ENCODE measurements at places on chromosomes 3 and 15.

DNA sequence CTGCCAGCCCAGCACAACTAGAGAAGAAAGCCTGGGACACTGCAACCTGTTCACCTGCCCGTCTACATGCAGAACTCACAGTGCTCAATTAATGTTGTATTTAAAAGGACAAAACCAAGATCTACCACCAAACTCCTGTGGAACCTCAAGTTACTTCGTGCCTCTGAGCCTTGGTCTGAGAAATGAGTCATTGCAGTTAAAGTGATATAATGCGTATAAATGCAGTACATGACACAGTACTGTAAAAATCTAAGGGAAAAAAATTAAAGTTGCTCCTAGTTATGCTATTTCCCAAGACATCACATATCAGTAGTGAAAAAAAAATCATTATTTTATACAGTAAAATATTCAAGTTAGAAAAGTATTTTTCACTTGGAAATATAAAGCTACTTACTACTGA, 138.9 kb downstream of the ZIC4 start:
- H3K4me1 ChIP-seq = no peaks in the 10 kb centered on the region
- H3K27me3 ChIP-seq = no peaks in the 10 kb centered on the region
- H3K36me3 ChIP-seq = no peaks in the 10 kb centered on the region
- DNase-seq = no peak

- no peaks in the 10 kb centered on the region for H3K27me3 ChIP-seq
- peak overlapping the region; percentile 3 for H3K27ac ChIP-seq
- no peak overlapping the region for H3K4me3 ChIP-seq
- no peak for DNase-seq
- H3K4me1 ChIP-seq = peaks cover 22% of the 10 kb centered on the region
Measured at GRCh38 chr15:63969652-63970421, 76.4 kb downstream of the DAPK2 start.

- no peaks in the 10 kb centered on the region for H3K27me3 ChIP-seq
- no peak for DNase-seq
- H3K36me3 ChIP-seq = peaks cover 13% of the 10 kb centered on the region
- H3K27ac ChIP-seq = no peak overlapping the region
- no peak overlapping the region for H3K4me3 ChIP-seq
Measured at GRCh38 chr15:84800365-84800806, 16.8 kb upstream of the ALPK3 start.

- no peak overlapping the region for H3K27ac ChIP-seq
- H3K36me3 ChIP-seq = no peaks in the 10 kb centered on the region
- H3K4me3 ChIP-seq = no peak overlapping the region
- H3K27me3 ChIP-seq = no peaks in the 10 kb centered on the region
- no peak for DNase-seq
- H3K4me1 ChIP-seq = peaks cover 83% of the 10 kb centered on the region
Measured at GRCh38 chr15:91862891-91863504, 9.5 kb downstream of the SLCO3A1 start.

DNA sequence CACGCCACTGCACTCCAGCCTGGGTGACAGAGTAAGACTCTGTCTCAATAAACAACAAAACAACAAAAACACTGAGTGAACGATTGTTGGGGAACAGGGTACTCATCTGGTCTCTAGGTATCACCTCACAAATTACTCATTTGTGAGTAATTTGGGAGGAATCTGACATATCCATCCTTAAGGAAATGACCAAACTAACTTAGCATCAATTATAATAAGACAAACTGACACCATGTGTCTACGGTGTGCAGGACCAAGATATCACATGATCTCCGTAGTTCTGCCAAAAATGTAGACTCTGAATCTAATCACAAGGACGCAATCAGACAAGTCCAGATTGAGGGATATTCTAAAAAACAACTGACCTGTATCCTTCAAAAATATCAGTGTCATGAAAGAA, 12.0 kb upstream of the DAPK2 start:
- H3K27me3 ChIP-seq = no peaks in the 10 kb centered on the region
- H3K36me3 ChIP-seq = no peaks in the 10 kb centered on the region
- no peak for DNase-seq
- H3K4me3 ChIP-seq = no peak overlapping the region

GRCh38 chr15:30675126-30675525, 49.2 kb downstream of the ARHGAP11B start:
- H3K36me3 ChIP-seq = peaks cover 29% of the 10 kb centered on the region
- no peak overlapping the region for H3K4me3 ChIP-seq
- no peak for DNase-seq
- no peak overlapping the region for H3K27ac ChIP-seq

- H3K36me3 ChIP-seq = peaks cover 1% of the 10 kb centered on the region
- no peaks in the 10 kb centered on the region for H3K27me3 ChIP-seq
- H3K27ac ChIP-seq = no peak overlapping the region
- no peaks in the 10 kb centered on the region for H3K4me1 ChIP-seq
Measured at GRCh38 chr3:194389269-194389668, 9.8 kb downstream of the GP5 start.

DNA sequence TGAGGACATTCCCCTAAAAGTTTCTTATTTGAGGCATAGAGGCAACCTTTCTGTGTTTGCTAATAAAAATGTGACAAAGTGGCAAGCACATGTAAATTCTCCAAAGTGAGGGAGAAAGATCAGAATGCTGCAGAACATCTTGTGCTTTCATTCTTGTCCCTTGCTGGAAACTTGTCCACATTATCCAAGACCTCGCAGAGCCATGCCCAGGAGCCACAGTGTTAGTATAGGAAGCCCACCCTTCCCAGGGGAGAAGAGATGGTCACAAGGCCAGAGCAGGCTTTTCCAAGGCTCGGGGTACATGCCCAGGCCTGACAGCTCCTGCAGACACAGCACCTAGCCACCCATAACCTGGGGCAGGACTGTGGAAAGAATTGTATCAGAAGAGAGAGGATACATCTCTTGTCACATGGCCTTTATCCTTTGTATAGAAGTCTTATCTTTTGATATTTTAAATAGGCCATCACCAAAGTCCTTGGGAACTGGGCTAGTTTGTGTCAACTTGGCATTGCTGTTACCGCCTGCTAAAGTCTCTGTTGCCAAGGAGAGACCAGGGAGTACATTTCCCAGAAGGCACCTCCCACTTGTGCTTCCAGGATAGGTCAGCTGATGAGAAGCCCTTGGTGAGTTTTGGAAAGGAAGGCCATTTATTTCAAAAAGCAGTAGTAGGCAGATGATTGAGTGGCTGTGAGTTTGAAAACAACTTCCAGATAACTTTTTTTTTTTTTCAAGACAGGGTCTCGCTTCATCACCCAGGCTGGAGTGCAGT, 10.5 kb downstream of the DLEC1 start:
- H3K27ac ChIP-seq = no peak overlapping the region
- no peaks in the 10 kb centered on the region for H3K27me3 ChIP-seq
- no peak for DNase-seq
- peaks cover 1% of the 10 kb centered on the region for H3K4me1 ChIP-seq
- H3K36me3 ChIP-seq = no peaks in the 10 kb centered on the region

GRCh38 chr15:91887321-91887720, 33.8 kb downstream of the SLCO3A1 start:
- peaks cover 10% of the 10 kb centered on the region for H3K4me1 ChIP-seq
- peaks cover 3% of the 10 kb centered on the region for H3K36me3 ChIP-seq
- H3K27ac ChIP-seq = no peak overlapping the region

- no peak overlapping the region for H3K4me3 ChIP-seq
- peaks cover 1% of the 10 kb centered on the region for H3K4me1 ChIP-seq
- no peak overlapping the region for H3K27ac ChIP-seq
- H3K36me3 ChIP-seq = no peaks in the 10 kb centered on the region
Measured at GRCh38 chr3:53218131-53218530, 37.7 kb downstream of the TKT start.

GRCh38 chr3:7188551-7188950, 327.6 kb downstream of the GRM7 start:
- H3K4me3 ChIP-seq = no peak overlapping the region
- no peaks in the 10 kb centered on the region for H3K4me1 ChIP-seq
- H3K36me3 ChIP-seq = no peaks in the 10 kb centered on the region
- DNase-seq = no peak

- no peaks in the 10 kb centered on the region for H3K36me3 ChIP-seq
- no peak for DNase-seq
- no peaks in the 10 kb centered on the region for H3K4me1 ChIP-seq
- H3K27me3 ChIP-seq = no peaks in the 10 kb centered on the region
Measured at GRCh38 chr3:157300981-157301663, 135.5 kb upstream of the PTX3 start.

DNA sequence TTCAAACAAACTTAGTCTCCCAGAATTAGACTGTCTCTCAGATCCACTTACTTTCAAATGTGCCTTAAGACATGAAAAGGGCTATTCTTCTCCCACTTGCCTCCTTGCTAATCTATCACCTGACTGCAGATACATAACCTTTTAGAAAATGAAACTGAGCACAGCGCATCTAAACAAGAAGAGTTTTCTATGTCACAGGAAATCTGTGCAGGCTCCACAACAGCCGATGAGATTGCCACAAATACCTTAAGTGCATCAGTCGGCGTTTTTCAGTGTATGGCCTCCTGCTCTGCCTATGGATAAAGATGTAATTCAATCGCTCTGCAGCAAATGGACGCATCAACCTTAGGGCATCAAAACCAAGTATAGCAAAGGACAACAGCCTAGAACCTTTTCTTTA, 544.2 kb downstream of the FOXP1 start:
- peaks cover 83% of the 10 kb centered on the region for H3K4me1 ChIP-seq
- H3K4me3 ChIP-seq = peak overlapping the region; percentile 45
- H3K27me3 ChIP-seq = no peaks in the 10 kb centered on the region
- H3K36me3 ChIP-seq = peaks cover 53% of the 10 kb centered on the region
- H3K27ac ChIP-seq = peak overlapping the region; percentile 61

- DNase-seq = no peak
- H3K36me3 ChIP-seq = no peaks in the 10 kb centered on the region
- no peaks in the 10 kb centered on the region for H3K4me1 ChIP-seq
- H3K27me3 ChIP-seq = no peaks in the 10 kb centered on the region
Measured at GRCh38 chr3:147680837-147681483, 271.8 kb downstream of the ZIC1 start.

GRCh38 chr3:72974956-72975355, 21.7 kb upstream of the PPP4R2 start:
- H3K4me1 ChIP-seq = peaks cover 10% of the 10 kb centered on the region
- no peak for DNase-seq
- no peaks in the 10 kb centered on the region for H3K27me3 ChIP-seq
- H3K36me3 ChIP-seq = no peaks in the 10 kb centered on the region
- no peak overlapping the region for H3K4me3 ChIP-seq

DNA sequence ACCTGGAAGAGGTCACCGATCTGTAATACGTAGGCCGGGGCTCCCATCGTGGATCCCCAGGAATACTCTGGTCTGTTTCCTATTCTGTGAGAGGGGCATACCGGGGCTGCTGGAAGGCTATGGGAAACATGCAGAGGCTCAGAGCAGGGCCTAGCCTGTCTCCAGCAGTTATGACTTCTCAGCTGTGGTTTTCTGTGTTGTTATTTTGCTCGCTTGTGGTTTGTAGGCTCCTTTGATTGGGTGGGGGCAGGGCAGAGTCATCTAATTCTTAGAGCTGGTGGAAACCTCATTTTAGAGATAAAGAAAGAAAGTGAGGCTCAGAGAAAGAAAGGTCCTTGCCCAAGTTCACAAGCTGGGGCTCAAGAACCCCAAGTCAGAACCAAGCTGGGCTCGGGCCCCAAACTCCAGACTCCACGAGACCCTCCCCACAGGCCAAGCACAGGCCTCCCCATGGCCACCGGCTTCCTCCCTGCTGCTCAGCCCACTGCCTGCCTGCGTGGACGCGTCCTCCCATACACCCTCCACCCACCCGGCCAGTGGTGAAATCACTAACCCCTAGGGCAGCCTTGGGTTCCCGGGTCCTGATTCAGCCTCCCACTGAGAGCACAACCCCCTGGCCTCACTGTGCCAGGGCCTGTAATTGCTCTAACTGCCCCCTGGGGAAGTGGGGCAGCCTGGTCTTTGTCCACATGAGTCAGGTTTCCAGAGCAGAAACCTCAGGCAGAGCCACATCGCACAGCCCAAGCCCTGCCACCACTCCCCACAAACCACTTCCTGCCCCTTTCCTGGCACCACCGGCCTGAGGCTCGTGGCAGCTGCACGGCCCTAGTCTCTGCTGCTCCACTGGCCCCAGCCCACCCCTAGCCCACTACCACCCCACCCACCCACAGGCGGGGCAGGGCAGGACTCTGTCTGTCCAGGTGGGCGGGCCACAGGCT, 270.8 kb downstream of the UACA start:
- H3K4me1 ChIP-seq = peaks cover 65% of the 10 kb centered on the region
- H3K36me3 ChIP-seq = no peaks in the 10 kb centered on the region
- peaks cover 1% of the 10 kb centered on the region for H3K27me3 ChIP-seq
- peak overlapping the region; percentile 95 for H3K27ac ChIP-seq

- H3K27ac ChIP-seq = no peak overlapping the region
- DNase-seq = peak; percentile 64
- H3K36me3 ChIP-seq = peaks cover 3% of the 10 kb centered on the region
- peaks cover 12% of the 10 kb centered on the region for H3K4me1 ChIP-seq
- no peak overlapping the region for H3K4me3 ChIP-seq
Measured at GRCh38 chr15:70569714-70570231, 193.6 kb downstream of the UACA start.

DNA sequence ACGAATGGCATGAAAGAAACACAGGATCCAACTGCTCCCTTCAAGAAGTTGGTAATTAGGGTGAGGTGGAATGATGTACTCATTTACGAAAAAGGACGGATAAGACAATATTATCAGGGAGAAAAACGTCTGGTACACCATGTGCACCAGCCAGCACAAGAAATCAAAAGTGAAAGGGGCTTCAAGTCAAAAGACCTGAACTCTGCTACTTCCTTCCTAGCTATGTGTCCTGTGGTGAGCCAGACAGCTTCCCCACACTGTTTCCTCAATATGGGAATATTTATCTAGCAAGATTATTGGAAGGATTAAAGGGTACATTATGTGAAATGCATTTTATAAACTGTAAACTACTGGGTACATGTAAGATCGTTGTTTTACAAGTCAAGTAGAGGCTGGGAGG, 33.9 kb downstream of the RAB27A start:
- H3K4me1 ChIP-seq = peaks cover 73% of the 10 kb centered on the region
- peaks cover 44% of the 10 kb centered on the region for H3K36me3 ChIP-seq
- H3K27ac ChIP-seq = peak overlapping the region; percentile 82
- H3K27me3 ChIP-seq = no peaks in the 10 kb centered on the region

DNA sequence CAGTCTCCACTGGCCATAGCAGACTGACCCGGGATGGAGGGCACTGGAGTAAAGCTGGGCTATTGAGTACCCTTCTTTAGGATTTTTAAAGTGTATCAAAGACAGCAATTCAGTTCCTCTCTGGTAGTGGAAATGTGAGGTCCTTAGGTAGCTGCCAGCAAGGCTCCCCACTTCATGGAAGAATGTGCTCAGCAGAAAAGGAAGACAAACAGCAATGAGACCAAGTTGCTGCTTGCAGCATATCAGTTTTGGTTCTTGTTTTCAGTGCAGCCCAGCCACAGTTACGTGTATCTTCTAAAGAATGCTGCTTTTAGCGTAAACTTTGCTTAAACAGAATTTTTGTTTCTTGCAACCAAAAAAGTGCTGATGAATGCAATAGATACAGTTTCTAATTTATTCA, 374.0 kb upstream of the CBLB start:
- no peak for DNase-seq
- no peaks in the 10 kb centered on the region for H3K27me3 ChIP-seq
- no peak overlapping the region for H3K27ac ChIP-seq
- peaks cover 3% of the 10 kb centered on the region for H3K36me3 ChIP-seq
- no peak overlapping the region for H3K4me3 ChIP-seq

All from activated naive CD4-positive, alpha-beta T cell treated with anti-CD3 and anti-CD28 coated beads for 36 hours (primary cell).